ENCODE measurements at places on chromosomes 12 and 14.

GRCh38 chr14:45906257-45906656, 653.3 kb upstream of the MIS18BP1 start:
- DNase-seq, result no peak

GRCh38 chr14:22836301-22837113, at the start of gene MMP14:
Gene MMP14 (plus strand): TSS chr14:22836585. CDS start chr14:22836818, 233 bp downstream.
- no peak for DNase-seq

DNA sequence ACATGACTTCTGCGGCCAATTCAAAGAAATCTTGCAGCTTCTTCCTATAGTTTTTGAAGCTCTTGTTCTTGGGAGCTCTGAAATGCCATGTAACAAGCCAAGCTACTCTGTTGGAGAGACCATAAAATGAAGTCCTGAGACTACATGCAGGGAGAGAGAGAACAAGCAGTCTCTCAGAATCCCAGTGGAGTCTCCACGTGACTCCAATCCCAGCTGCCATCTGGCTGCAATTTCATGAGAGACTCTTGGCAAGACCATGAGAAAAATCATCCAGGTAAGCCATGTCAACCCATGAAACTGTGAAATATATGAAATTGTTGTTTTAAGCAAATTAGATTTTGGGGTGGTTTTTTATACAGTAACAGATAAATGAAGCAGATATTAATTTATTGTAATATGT, 54.4 kb downstream of the KLRG1 start:
- no peak for DNase-seq

DNA sequence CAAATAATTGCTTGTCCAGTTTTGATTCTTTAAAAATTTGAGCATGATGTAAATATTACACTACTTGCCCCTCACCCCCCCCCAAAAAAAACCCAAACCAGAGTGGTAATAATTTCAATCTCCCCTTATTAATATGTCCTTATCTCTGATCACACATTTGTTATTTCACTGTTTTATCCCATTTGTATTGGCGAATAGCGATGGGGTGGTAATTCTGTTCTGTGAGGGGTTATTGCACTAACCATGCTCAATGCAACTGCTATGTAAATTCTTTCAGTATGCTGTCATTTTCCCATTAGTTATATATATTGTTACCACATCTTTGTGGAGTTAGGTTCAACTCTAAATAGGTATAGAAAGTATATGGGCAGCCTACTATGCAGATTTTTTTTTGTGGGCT, 1.1 kb downstream of the RIMKLB start:
- DNase-seq, result no peak

DNA sequence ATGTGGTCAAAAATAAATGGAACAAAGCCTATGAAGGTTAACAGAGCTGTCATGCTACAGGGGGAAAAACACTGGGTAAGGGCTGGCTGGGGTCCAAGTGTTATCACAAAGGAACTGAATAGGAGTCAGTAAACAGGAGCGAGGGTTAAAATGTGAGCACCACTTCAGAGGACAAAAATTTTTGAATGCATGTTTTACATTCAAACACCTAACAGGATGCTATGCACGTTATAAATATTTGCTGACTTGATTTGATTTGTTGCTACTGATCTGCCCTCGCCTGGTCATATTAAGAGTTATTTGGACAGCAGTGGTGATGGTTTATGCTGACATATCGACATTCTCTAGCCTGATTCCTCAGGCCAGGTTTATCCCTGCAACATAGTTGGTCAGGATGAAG, 7.4 kb upstream of the KTN1 start:
- DNase-seq, result no peak

DNA sequence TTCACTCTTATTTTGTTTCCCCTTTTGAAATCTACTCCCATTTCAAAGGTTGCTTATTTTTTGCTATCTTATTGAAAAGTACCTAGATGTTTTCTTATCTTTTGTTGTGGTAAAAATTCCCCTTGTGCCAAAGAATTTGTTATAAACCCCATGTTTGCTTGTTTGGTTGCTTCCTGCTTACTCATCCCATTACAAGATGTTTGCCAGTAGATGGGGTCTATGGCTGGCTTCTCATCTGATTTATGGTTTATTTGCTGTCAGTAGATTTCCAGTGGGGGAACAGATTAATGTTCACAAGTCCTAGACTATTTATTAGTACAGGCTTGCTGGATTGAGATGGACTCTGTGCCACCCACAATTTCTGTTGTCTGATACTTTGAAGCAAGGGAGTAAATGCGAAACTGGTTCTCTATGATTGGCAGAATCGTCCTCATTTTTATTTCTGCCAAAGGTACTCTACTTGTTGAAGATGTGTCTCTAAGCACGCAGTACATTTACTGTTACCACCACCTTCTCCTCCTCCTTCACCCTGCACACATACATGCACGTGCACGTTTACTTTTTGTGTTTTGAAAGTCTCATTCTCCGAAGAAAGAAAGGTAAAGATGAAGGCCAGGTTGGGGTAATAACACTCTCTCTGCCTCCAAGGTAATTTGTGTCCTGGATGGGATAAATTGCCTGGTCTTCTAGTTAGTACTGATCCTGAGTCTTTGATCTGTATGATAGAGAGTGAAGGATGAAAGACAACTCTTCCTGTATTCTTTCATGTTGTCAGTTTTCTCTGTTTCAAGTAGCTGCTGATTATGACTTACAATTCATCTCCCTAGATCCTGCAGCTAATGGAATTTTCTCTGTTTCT, 117.2 kb upstream of the ATP2B1 start:
- no peak for DNase-seq

DNA sequence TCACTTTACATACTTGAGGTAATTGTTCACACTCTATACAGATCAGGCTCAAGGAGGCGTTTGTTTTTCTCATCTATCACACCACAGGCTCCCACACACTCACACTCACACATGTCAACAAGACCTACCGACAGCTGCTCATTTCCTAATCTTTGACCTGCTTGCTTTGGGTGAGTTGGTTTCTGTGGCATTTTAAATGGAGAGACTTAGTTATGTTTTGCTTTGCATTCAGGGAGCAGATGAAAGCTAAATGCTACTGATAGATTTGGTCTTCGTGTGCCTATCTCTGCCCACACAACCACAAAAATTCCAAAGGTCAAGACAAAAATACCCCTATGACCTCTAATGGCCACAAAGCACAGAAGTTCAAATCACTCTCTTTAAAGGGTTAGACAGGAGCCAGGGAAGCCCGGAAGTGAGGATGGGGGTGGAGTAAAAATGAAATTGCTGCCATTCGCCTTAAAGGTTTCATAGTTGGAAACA, 203.5 kb upstream of the G2E3 start:
- no peak for DNase-seq

- no peak for DNase-seq
These were observed 41.3 kb downstream of the VDR start for GRCh38 chr12:47863467-47863866.
